ENCODE measurements at places on chromosomes 11 and 22.

GRCh38 chr11:61918938-61919704 lies 1.8 kb upstream of the RAB3IL1 start:
- peaks cover 18% of the 10 kb centered on the region for H3K4me1 ChIP-seq
- no peak overlapping the region for H3K27ac ChIP-seq
- no peaks in the 10 kb centered on the region for H3K27me3 ChIP-seq
- no peaks in the 10 kb centered on the region for H3K36me3 ChIP-seq
- no peak overlapping the region for H3K4me3 ChIP-seq
- no peak for DNase-seq

DNA sequence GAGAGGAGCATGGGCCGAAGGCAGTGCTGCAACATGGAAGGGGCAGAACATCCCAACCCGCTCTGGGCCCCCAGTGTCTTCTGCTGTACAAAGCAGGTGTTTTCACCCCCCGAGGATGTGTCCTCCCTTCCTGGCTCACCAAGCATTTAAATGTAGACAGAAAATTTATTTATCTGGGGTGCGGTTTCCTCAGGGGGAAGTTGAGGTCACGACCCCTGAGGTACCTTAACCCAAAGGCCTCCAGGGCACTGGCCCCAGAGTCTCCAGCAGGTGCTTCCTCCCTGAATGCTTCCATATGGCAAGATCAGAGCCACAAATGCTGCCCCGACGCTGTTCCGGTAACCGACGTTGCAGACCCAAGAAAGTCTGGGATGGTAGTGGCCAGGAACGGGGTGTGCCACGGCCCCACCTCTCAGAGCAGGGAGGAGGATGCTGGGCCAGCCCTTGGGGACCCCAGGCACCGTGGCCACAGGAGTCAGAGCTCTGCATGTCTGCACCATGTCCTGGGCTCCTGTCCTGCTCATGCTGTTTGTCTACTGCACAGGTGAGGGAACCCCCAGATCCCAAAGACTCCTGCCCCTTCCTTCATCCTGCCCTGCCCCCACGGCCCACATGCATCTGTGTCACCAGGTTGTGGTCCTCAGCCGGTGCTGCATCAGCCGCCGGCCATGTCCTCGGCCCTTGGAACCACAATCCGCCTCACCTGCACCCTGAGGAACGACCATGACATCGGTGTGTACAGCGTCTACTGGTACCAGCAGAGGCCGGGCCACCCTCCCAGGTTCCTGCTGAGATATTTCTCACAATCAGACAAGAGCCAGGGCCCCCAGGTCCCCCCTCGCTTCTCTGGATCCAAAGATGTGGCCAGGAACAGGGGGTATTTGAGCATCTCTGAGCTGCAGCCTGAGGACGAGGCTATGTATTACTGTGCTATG lies at the start of gene VPREB1:
TSS of gene VPREB1 (plus strand) at position 471 of the 935 bp plus-strand sequence. CDS start at position 499, 28 bp downstream.
- no peak within 1 kb of the TSS for H3K27ac ChIP-seq
- no peak for DNase-seq
- no peaks in the 10 kb centered on the region for H3K4me1 ChIP-seq
- no peaks in the 10 kb centered on the region for H3K36me3 ChIP-seq
- peaks cover 52% of the 10 kb centered on the region for H3K27me3 ChIP-seq

- H3K4me3 ChIP-seq: no peak overlapping the region
- H3K27ac ChIP-seq: no peak overlapping the region
- peaks cover 6% of the 10 kb centered on the region for H3K4me1 ChIP-seq
- no peak for DNase-seq
- no peaks in the 10 kb centered on the region for H3K36me3 ChIP-seq
- H3K27me3 ChIP-seq: peaks cover 16% of the 10 kb centered on the region
Observed at GRCh38 chr11:93081694-93082093, 112.2 kb downstream of the MTNR1B start.

DNA sequence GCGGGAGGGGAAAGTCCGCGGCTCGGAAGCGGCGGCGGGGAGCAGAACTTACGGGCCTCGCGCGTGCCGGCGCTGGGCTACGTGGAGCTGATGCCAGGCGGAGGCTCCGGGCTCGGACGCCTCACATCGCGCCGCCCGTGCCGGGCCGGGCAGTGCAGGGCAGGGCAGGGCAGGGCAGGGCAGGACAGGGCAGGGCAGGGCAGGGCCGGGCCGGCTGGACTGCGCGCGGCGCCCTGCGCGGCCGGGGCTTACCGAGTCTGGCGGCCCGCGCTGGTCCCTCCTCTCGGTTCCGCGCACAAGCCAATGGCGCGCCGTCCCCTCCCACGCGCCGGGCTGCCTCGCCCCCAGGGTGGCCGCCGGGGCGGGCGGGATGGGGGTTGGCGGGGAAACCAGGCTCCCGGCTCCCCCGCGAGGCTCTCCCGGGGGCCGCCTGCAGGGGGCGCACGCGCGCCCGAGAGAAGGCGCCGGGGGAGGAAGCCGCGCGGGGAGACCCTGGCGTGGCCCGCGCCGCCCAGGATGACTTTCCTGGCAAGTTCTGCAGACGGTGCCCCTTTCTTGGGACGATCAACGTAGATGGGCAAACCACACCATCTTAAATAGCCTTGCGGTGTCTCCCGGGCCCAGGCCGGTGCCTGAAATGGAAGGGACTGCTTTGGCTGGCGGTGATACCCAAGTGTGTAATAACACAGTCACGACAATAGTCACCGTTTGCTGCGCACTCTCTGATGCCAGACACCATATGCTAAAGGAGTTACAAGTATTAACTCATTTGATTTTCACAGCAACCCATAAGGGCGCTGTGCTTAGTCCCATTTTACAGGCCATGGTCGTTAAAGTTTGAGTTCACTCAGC lies at the start of gene TP53I11:
TSS of gene TP53I11 (minus strand) at position 259 of the 852 bp plus-strand sequence. CDS start 12,548 bp downstream, outside the sequence.
- peak; percentile 87 for DNase-seq
- no peaks in the 10 kb centered on the region for H3K27me3 ChIP-seq
- H3K27ac ChIP-seq: no peak within 1 kb of the TSS
- H3K4me1 ChIP-seq: peaks cover 9% of the 10 kb centered on the region
- H3K4me3 ChIP-seq: peak within 1 kb of the TSS; percentile 84

- H3K27me3 ChIP-seq: peaks cover 35% of the 10 kb centered on the region
- H3K36me3 ChIP-seq: no peaks in the 10 kb centered on the region
- H3K4me1 ChIP-seq: no peaks in the 10 kb centered on the region
- no peak overlapping the region for H3K4me3 ChIP-seq
Observed at GRCh38 chr11:77441426-77441825, 32.5 kb downstream of the PAK1 start.

DNA sequence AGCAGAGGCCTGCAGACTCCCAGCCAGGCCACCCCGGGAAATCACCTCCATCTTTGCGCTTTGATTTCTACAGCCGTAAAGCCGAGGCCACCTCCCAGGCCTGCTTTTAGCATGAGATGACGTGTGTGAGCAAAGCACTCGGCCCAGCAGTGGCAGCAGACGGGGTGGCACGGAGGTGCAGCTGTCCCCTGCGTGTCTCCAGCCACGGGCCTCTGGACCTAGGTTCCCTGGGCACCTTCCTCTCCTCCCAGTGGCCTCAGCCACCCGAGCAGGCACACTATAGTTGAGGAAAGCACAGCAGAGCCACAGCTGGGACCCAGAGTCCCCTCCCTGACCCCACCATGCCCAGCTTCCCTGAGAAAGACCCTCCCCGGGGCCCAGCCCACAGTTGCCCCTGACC lies 15.9 kb downstream of the GNAZ start:
- H3K4me3 ChIP-seq: no peak overlapping the region
- H3K36me3 ChIP-seq: no peaks in the 10 kb centered on the region
- H3K27me3 ChIP-seq: no peaks in the 10 kb centered on the region
- DNase-seq: no peak
- H3K4me1 ChIP-seq: no peaks in the 10 kb centered on the region

GRCh38 chr11:20053572-20053971 lies 106.7 kb downstream of the DBX1 start:
- H3K27me3 ChIP-seq: no peaks in the 10 kb centered on the region
- DNase-seq: no peak
- H3K4me3 ChIP-seq: no peak overlapping the region

DNA sequence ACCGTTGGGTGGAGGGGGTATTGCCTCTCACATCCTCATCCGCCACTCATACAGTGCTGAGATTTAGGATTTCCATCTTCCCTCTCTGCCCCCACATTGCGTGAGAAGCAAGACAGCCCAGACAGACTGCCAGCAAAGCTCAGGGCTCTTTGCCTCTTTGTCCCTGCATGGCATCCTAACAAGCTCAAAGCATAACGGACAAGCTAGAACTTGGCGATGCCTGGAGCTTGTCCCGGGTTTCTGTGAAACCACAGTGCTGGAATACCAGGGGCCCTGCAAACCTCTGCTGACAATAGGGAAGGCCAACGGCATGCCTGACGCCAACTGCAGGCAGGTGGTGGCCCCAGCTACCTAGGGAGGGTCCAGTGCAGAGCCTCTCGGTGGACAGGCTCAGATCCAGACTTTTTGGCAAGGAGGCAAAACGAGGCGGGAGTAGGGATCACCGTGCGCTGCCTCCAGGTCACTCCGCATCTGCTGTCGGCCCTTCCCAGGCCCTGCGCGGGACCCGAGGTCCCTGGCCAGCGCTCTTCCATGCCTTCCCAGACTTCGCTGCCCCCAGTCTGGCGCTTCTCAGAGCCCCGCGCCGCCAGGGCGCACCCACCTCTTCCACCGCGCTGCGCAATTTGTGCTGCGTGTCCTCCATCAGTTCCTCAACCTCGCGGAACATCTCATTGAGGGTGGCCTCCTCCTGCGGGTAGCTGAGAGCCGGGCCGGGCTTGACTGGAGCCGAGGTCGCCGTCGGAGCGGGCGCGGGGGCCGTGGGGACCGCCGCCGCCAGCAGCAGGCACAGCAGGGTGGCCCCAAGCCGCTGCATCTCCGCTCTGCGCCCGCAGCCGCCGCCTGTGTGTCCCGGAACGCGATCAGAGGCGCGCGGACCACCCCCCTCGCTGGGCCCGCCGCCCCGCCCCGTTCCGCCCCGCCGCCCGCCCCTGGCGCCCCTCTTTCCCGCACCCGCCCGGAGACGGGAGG lies at the start of gene DKK3:
TSS of gene DKK3 (minus strand) at position 858 of the 969 bp plus-strand sequence. CDS start at position 814, 44 bp downstream.
- H3K4me1 ChIP-seq: peaks cover 23% of the 10 kb centered on the region
- no peaks in the 10 kb centered on the region for H3K36me3 ChIP-seq
- no peaks in the 10 kb centered on the region for H3K27me3 ChIP-seq
- no peak within 1 kb of the TSS for H3K27ac ChIP-seq

DNA sequence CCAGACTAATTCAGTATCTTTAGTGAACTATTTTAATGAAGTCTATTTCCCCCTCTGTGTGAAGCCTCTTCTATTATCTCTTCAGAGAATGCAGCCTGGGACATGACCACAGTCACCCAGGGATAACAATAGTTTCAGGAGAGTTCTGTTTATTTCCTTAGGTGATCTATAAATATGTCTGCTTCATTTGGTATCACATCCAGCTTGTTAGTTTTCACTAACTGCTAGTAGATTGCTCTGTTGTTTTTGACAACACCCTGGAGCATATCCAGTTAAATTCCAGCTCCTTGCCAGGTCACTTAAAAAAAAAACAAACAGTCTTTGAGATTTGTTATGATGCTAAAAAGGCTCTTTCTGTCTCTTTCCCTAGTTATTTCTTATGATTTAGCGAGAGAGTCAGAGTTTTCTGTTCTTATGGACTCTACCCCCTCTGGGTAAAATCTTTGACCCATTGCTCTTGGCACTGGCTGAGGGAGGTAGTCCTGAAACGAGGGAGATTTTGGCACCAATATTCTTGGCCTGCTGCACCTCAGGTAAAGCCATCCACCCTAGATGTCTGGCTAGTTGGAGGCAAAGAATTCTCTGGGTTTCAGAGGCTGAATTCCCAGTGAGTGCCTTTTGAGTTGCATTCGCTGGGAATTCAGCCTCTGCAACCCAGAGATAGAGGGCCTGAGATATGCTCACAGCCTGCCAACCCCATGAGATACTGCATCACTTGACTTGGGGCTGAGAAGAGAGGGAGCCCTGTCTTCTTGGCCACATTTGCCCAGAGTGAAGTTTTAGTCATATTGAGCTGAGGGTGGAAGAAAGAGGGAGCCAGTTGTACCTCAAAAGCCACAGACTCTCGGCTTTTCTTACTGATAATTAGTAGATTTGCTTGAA lies 159.1 kb downstream of the PGR start:
- no peaks in the 10 kb centered on the region for H3K27me3 ChIP-seq
- H3K4me1 ChIP-seq: no peaks in the 10 kb centered on the region
- H3K4me3 ChIP-seq: no peak overlapping the region
- H3K27ac ChIP-seq: no peak overlapping the region
- DNase-seq: no peak

- no peaks in the 10 kb centered on the region for H3K36me3 ChIP-seq
- peaks cover 13% of the 10 kb centered on the region for H3K27me3 ChIP-seq
- DNase-seq: peak; percentile 56
Observed at GRCh38 chr11:71420455-71421241, 27.5 kb downstream of the DHCR7 start.

DNA sequence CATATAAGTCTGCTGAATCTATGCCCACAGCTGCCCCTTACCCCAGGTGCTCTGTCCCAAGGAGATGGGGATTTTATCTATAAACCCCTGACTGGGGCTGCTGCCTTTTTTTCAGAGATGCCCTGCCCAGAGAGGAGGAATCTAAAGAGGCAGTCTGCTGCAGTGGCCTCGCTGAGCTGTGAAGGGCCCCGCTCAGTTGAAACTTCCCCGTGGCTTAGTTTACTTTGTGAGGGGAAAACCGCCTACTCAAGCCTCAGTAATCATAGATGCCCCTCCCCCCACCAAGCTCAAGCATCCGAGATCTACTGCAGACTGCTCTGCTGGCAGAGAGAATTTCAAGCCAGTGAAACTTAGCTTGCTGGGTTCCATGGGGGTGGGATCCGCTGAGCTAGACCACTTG lies 7.4 kb upstream of the SCGB1D4 start:
- no peak overlapping the region for H3K4me3 ChIP-seq
- H3K27ac ChIP-seq: no peak overlapping the region
- H3K4me1 ChIP-seq: no peaks in the 10 kb centered on the region
- DNase-seq: no peak

GRCh38 chr11:120522736-120523135 lies 11.2 kb downstream of the GRIK4 start:
- no peak overlapping the region for H3K27ac ChIP-seq
- no peak for DNase-seq
- H3K4me1 ChIP-seq: peaks cover 8% of the 10 kb centered on the region
- H3K36me3 ChIP-seq: no peaks in the 10 kb centered on the region

- no peaks in the 10 kb centered on the region for H3K36me3 ChIP-seq
- no peaks in the 10 kb centered on the region for H3K4me1 ChIP-seq
- no peak overlapping the region for H3K4me3 ChIP-seq
- DNase-seq: no peak
- no peak overlapping the region for H3K27ac ChIP-seq
Observed at GRCh38 chr22:19808873-19809478, 45.7 kb downstream of the GNB1L start.

DNA sequence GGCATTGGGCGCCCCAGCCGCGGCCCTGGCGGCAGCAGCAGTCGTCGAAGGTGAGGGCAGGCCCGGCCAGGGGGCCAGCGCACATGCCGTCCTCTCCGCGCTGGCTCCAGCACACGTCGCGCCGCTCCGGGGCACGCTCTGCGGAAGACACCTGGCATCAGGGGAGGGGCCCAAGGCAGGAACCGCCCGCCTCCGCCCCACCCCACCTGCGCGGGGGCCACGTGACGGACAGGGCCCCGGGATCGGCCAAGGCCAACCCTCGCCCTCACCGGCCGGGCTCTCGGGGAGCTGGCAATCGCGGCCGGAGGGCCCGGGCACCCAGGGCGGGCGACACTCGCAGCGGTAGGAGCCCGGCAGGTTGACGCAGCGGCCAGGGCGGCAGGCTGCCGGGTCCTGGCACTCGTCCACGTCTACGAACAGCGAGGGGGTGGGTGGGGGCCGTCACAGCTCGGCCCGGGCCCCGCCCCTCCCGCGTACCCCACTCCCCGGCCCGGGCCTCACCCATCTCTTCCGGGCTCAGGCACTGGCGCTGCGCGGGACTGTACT lies 14.9 kb downstream of the SCYL1 start:
- DNase-seq: no peak
- H3K4me3 ChIP-seq: peak overlapping the region; percentile 68
- H3K27me3 ChIP-seq: no peaks in the 10 kb centered on the region
- peak overlapping the region; percentile 77 for H3K27ac ChIP-seq
- 0 out of 2 replicates have a peak, but pooled peaks cover 3% of the 10 kb centered on the region for H3K36me3 ChIP-seq

- H3K36me3 ChIP-seq: no peaks in the 10 kb centered on the region
- no peak overlapping the region for H3K4me3 ChIP-seq
- H3K27ac ChIP-seq: no peak overlapping the region
Observed at GRCh38 chr11:72842126-72842525, 27.9 kb downstream of the ATG16L2 start.

All from GM23248 (cell line).